ENCODE measurements at places on chromosomes 7 and 10.

- no peak for DNase-seq
These were observed 398.9 kb upstream of the GALNT17 start for GRCh38 chr7:70733090-70733489.

DNA sequence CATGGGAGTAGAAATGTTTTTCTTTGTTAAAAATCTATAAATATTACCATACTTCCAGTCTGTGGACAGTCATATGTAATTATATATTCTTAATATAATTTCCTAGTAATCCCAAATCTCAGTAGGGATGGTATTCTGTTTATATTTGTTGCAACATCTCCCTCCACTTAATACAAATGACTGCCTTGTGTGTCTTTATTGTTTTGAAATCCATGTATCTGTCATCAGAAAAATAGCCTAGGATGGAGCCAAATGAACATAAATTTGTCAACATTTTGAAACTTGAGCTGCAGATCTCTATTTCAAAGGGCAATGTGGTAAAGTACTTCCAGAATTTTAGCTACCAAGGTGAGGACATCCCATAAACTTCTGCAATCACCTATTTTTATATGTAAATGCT is 290.7 kb downstream of the TSPAN12 start:
- DNase-seq, result no peak

DNA sequence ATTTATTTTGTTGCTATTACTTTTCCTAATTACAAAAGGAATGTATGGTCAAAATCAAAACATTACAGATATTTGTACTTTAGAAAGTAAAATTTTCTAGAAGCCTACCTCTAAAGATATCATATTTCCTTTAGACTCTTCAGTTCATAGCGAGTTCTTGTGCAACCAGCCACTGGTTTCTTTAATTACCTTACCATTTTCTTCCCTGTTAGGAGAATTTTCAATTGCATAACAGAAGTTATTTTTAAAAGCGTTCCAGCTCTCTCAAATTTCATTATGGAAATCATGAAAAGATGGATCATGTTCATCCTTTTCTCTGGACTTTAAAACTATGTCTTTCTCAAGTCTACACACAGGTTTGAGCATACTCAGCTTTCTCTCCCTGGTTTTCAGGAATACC is 5.0 kb upstream of the TRUB1 start:
- no peak for DNase-seq

GRCh38 chr10:22630234-22631174 is 83.9 kb downstream of the PIP4K2A start:
- DNase-seq, result no peak

DNA sequence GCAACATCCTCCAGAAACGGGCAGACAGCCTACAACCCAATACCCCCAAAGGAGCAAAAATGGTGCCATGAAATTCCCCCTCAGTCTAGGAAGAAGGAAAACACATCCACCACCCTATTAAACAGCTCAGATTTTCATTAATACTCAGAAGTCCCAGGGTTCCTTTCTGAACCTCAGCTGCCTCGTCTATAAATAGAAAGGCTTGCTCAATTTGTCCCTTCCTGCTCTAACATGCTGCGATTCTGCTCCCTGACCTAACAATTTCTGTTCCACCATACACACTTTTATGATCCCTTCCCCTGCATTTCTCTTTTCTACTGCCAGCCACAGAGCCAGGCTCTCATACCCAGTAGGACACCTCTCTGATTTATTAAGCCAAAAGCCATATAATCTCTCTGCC is 68.1 kb downstream of the MTERF1 start:
- DNase-seq, result no peak

- no peak for DNase-seq
These were observed 833 bp upstream of the PNLIPRP1 start for GRCh38 chr10:116589926-116590325.

Measured in stimulated activated CD4-positive, alpha-beta T cell treated with anti-CD3 and anti-CD28 coated beads, Interleukin-2, amount 100 ng/mL, for 48 hours (primary cell).